ENCODE measurements at places on chromosomes 4 and X. TPM values are rescaled to one million over a fixed set of nuclear protein-coding genes. Genes with fewer than 3 reads are reported as not detected.

GRCh38 chr4:122814426-122814825, 12.2 kb upstream of the FGF2 start:
- DNase-seq = no peak

GRCh38 chr4:147057611-147058190, 112.0 kb upstream of the TTC29 start:
- no peak for DNase-seq

DNA sequence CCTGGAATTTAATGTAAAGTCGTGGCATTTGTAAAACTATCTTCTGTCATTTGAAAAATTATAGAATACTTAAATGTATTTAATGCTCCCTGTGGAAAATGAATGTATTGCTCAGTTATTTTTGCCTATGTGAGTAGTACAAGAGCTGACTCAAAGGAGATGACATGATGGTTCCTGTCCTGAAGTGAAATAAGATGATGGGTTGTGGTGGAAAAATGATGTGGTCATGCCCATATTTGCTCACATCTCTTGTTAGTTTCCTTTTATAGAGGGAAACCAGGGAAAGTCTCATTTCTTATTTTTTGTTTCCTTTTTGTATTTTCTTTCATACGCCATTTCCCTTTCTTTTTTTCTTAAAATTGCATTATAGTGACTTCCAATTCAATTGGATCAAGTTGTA, 23.7 kb downstream of the PLS3 start:
- no peak for DNase-seq

GRCh38 chr4:184091986-184092385, 125.7 kb downstream of the ENPP6 start:
- DNase-seq = no peak

DNA sequence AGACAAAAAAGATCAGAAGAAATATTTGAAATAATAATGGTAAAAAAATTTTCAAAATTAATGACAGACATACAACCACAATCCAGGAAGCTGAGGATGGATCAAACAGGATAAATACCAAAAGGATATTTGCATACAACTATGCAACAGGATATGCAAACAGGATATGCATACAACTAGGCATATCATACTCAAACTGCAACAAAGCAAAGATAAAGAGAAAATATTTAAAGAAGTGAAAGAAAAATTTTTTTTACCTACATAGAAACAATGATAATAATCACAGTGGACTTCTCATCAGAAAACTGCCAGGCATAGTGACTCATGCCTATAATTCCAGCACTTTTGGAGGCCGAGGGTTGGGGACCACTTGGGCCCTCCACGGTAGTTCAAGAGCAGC, 11.3 kb upstream of the DHX15 start:
- no peak for DNase-seq

DNA sequence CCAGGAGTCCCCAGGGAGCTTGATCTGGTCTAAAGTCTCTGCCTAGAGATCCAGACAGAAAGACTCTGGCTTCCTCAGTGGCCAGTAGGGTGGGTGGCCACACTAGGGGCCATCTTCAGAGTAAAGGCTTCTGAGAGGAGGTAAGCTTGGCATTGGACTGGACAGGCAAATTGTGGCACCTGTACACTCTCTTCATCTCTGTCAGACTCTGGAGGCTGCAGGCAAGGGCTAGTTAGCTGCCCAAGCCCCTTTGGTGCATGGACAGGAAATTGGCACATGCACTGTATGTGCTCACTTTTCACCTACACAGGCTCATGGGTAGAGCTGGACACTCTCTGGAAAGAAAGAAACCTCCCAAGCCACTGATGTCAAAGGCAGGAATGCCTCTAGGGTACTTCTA, 142.8 kb downstream of the PJA1 start:
- DNase-seq = no peak

- no peak for DNase-seq
These were observed 68.3 kb upstream of the PGM2 start for GRCh38 chr4:37758226-37758625.

DNA sequence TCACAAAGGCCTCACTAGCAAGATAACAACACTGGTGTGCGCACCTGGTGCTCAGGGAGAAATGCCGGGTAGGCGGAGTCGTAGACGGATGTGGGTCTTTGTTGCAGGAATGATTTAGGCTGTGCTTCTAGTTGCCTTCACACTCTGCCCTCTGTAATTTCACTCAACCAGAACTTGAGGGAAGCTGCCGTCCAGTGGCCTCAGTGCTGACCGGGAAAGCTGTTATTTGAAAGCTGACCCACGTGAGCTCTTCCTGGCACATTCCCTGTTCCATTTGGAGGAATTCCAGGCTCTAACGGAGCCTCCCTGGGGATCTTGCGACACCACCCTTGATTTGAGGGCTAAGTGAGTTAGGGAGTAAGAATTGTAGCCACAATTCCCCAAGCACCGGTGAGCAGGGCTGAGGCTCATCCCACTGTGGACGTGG, 15.9 kb downstream of the SH3TC1 start:
- DNase-seq = no peak

DNA sequence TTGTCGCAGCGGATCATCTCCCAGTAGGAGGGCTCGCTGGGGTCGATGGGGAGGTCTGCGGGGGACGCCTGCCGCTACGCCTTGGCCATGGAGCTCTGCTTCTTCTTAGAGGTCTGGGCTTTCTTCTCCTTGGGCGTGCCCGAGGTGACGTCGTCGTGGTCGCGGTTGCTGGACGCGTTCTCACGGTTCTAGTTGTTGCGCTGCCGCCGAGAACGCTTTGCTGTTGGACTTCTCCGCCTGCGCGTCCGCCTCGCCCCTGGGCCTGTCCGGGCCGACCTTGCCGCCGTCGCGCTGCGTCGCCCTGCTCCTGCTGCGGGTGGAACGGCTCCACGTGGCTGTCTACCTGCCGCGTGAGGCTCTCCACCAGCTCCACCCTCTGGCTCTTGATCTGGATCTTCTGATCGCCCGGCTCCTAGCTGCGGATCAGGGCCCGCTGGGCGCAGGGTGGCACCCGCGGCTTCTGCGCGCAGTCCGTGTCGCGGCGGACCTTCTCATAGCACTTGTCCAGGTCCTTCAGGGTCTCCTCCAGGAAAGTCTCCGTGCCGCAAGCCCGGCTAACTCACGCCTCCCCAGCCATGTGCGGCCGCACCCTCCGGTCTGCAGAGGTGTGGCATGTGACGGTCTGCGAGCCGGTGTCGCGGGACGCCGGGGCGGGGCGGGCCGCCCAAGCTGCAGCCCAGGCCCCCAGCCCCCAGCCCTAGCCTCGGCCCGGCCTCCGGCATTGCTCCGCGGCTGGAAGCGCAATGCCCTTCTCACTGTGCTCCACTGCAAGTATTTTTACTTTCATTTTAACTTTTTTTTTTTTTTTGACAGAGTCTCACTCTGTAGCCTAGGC, 40.5 kb upstream of the OGT start:
- DNase-seq = no peak

GRCh38 chr4:121654738-121655137, 42.0 kb downstream of the ANXA5 start:
- DNase-seq = no peak

- peak; percentile 72 for DNase-seq
These were observed 103.7 kb downstream of the SORCS2 start for GRCh38 chr4:7295911-7296660.

GRCh38 chr4:154590329-154591006, at the start of gene FGA:
Gene FGA, minus strand, starts transcription at chr4:154590742. Its CDS starts 55 bp downstream, at chr4:154590687.
- no peak for DNase-seq

DNA sequence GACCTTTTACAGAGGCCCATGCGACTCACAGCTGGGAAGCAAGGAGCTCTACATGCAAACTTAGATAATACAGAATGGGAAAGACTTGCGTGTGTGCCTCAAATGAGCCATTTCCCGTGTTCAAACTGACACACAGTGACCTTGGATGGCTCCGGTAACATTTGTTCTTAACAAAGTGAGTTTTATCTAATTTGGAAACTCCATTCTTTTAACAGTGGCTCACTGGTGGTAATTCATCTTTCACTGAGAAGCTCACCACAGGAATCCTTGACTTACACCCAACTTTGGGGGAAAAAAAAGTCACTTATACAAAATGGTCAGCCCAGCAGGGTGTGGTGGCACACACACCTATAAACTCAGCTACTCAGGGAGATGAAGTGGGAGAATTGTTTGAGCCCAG, 190.6 kb downstream of the LDB2 start:
- no peak for DNase-seq

DNA sequence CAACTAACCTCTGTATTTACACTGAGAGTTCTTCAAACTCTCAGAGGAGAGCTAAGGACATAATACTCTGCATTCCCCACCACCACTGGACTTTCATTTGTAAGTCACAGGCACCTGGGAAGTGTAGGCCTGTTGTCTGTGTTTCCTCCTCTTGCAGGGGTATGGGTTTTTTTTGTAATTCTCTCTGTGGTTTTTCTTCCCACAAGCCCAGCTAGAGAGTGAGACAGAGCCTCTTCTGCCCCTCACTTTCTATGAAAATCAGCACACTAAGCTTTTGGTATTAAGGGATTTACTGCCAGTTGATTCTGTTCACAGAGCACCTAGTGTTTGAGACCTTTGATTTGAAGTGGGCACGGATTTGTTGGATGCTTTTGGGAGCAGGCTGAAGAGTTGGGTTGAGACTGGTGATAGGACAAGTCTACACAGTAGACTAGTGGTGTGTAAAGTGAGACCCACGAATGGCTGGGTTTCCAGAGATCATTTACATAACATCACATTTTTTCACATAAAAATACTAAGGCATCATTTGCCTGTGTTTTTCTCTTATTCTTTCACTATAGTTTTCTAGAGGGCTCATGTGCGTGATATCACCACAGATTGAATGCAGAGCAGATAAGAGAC, 28.9 kb upstream of the WDR17 start:
- DNase-seq = no peak

NSG1 gene
- total RNA-seq = 111 TPM

PRR32 gene
- total RNA-seq = not detected

SPANXA1 gene
- not detected for total RNA-seq

MAGEA12 gene
- total RNA-seq = 0.59 TPM

TRPC3 gene
- total RNA-seq = 4.7 TPM
